ENCODE measurements at places on chromosomes 1 and 21. TPM values are rescaled to one million over a fixed set of nuclear protein-coding genes. Genes with fewer than 3 reads are reported as not detected.

Gene CHIA
- not detected for total RNA-seq

Gene S100A5
- not detected for total RNA-seq

Gene PRKAA2
- 6.8 TPM for total RNA-seq

Gene GBP1
- 22.3 TPM for total RNA-seq

All from regular cardiac myocyte (primary cell).